ENCODE measurements at places on chromosomes 13 and 19. TPM values are rescaled to one million over a fixed set of nuclear protein-coding genes. Genes with fewer than 3 reads are reported as not detected.

DNA sequence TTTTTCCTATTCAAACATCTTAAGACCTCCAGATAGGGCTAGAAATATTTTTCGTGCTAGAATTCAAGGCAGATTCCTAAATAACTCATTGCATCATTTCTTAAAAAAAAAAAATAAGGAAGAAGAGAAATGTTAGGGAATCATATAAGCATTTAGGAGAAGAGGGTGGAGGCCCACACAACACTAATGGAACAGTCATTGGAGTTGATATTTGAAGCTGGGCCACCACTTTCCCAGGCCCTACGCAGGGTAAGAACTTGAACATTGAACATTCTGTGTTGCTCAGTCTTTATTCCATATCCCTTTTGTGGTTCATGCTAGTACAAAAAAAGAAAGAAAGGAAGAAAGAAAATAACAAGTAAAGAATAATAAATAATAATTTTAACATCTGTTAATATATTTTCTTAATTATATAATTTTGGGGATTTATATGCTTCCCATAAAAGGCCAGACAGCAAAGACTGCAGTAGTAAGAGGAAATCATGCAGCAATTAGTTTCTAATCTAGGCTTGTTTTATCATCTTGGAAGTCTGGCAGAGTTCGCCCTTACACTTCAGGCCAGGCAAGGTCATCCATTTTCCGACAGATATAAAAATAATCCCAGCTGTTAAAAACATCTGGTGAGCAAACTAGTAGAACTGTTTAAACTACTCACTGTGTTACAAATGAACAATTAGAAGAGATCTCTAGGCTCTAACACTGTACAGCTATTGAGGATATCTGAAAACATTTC, 127.7 kb downstream of the FRY start:
- no peak for DNase-seq

GRCh38 chr19:50794876-50795663, 4.9 kb downstream of the ACP4 start:
- DNase-seq = no peak

DNA sequence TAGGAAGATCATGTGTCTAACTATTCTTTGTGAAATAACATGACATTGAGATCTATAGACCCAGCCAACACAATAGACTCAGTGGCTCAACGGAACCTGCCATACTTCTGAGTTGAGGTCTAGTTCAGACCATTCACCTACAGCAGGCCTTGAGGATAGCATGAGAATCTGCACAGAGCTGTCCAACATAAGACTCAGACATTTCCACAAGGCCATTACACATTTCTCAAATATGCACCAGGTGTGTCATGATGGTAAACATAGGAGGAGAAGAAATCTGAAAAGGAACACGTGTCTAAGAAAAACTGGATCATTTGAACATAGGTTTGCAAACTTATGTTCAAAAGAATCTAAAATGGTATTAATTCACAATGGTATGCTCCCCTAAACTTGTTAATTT, 421.4 kb downstream of the SLITRK6 start:
- no peak for DNase-seq

GRCh38 chr19:37929355-37929923, 22.4 kb downstream of the SIPA1L3 start:
- no peak for DNase-seq

DNA sequence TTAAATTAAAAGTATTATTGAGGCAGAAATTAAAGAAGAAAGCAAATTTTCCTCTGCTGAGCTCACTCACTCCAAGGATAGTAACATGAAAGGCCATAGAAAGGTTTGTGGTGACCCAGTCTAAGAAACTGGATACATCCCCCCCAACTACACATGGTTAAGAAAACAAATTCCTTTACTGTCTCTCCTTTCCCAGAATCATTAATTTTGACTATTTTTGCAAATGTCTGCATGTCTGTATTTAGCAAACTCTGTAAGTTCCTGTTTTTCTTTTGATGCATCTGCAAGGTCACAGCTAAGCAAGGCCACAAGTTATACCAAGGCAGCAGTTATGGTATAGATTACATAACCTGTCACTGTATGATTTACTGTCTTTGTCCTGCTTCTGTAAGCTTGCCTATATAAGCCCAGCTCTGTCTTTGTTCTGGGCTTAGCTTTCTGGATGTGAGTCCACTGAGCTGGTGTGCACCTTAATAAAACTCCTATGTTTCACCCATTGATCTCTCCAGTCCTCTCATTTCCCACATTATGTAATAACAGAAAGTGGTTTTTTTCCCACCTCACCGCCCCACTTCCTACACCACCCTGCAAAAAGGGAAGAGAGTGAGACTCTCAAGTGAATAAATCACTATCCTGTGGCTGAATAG, 8.5 kb upstream of the ZNF83 start:
- no peak for DNase-seq

DNA sequence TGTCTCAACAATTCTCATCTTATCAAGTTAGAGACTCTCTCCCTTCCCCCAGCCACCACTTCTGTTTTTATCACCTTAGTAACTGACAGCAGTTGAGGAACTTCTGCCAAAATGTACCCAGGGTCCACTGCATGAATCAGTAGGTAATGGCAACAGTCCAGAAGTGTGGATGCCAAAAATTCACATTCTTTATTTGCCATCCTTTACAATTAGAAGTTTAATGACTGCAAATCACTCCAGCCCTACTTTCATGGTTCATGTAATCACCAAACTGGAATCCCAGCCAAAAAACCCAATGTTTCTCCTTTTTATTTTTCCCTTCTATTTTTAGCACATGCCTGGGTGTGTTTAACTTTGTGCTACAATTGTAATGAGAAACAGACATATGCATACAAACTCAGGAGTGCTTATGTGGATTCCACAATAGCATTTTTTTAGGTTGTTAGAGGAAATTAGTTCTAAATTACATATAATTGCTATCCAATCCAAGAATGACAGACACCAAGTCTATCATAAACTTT, 243.5 kb downstream of the RGCC start:
- DNase-seq = peak; percentile 35

The TMEM272 gene
- 0.20 TPM for total RNA-seq
